ENCODE measurements at places on chromosomes 2 and 18. TPM values are rescaled to one million over a fixed set of nuclear protein-coding genes. Genes with fewer than 3 reads are reported as not detected.

DNA sequence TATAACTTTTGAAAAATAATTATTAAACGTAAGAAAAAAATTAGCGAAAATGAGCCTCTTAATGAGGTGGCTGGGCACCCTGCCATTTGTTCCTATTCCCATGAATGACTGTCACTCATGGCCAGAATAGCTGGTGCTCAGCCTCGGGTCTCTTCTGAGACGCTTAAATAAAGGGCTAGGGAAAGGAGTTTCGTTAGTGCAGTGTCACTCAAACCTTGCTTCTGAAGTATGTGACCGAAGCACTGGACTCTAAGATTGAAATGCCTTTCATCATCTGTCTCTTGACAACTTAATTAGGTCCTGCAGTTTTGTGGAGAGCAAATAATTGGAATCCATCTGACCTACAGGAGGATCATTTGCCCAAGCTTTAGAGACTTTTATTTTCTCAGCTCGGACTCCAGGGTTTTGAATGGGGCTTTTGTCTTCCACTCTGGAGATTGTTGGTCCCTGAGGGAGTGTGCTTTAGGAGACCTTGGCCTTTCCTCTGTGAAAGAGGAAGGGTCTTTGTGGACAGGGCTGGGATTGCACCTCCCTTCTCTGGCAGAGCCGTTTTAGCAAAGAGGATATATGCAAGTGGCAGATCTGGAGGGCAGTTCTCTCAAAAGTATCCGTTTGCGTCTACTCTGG, 42.3 kb upstream of the FHOD3 start:
- DNase-seq: no peak

DNA sequence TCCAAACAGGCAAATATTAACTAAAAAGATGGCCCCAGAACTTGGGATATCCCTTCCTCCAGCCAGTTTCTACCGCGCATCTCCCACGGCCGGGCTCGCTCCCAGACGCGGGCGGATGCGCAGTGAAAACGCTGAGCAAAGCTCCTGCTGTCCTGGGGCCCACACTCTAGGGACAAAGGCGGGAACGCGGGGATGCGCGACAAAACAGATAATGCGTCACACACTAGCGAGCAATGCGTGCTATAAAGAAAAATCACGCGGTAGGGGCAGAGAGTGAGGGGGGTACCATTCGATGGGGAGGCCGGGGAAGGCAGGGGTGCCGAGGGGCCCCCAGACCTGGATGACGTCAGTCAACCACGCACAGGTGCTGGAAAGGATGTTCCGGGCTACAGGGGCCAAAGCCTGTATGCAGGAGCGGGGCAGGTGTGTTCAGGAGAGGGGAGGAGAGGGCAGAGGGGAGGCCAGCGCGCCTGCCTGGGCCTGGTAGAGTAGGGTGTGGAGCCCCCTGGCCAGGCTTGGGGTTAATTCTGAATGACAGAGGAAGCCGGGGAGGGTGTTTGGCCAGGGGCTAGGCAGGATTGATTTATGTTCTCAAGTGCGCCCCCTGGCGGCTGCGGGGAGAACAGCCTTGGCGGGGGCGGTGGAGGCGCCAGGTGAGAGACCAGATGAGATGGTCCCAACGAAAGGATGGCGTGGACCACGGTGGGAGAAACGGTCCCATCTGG, 14.9 kb upstream of the ITM2C start:
- peak; percentile 45 for DNase-seq

DNA sequence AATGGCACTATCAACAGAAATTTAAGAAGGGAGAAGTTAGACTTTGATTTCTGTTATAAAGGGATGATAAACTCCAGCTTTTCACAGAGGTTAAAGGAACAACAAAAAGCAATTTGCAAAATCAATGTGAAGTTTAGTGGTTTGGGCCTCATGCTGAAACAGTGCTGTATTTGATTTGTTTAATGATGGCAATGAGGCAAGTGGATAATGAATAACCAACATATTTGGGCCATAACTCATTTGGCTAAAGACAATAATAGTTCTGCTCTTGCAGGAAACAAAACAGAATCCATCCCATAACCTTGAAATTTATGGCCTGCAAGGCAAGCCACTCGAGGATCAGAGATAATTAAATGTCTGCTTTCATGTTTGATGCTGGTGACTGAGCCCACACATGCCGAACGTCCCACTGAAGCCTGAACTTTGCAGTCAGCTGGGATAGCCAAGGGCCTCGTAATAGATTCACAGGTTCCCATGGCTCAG, 56.5 kb downstream of the TPGS2 start:
- DNase-seq: no peak

DNA sequence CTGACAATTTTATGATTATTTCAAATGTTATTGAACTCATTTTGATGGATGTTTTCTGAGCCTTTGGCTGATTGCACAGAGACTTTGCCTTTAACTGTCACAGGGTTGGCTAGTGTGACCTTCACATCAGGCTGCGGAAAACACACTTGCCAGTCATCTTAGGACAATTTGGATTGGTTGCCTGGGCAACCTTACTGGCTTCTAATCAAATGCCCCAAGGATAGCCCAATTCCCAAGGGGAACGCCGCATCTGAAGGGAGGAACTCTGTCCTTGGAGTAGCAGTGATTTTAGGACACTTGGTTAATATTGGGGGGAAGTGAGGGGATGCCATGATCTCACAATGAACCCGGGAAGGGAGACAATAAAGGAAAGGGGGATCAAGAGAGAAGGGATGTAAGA, 29.5 kb downstream of the OSBPL6 start:
- DNase-seq: no peak

DNA sequence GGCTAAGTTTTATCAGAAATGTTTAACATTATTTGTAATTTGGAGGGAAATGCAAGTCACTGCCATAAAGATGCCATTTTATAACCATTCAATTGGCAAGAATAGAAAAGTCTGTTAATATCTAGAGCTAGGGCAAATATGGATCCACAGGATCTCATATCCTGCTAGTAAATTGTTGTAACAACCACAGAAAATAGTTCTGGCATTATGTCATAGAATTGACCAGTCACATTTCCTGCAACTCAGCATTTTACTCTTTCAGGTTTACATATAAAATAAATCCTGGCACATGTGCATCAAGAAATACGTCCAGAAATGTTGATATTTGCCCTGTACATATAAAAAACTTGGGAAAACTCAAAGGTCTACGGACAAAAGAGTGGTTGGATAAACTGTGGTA, 32.9 kb downstream of the OSBPL6 start:
- peak; percentile 47 for DNase-seq

- DNase-seq: no peak
Observed at GRCh38 chr2:43033466-43034241, 192.8 kb downstream of the ZFP36L2 start.

DNA sequence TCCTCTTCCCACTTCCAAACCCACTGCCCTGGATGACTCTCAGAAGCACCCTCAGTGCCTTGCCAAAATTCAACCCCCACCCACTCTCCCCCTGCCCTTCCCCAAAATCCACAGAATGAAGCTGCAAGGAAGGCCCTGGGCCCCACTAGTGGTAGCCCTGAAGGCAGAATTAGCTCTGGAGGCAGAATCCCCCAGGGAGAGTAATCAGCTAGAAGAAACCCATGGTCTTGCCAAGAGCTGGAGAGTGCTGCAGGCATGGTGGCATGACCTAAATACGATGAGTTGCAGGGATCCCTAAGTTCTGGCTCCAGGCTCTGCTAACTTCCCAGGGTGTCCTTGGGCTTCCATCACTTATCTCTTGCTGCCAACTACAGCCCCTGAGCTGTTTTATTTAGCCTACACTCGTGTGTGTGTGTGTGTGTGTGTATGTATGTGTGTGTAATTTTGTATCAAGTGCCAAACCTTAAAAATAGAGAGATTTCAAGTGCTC, 7.9 kb downstream of the GAD1 start:
- DNase-seq: no peak

DNA sequence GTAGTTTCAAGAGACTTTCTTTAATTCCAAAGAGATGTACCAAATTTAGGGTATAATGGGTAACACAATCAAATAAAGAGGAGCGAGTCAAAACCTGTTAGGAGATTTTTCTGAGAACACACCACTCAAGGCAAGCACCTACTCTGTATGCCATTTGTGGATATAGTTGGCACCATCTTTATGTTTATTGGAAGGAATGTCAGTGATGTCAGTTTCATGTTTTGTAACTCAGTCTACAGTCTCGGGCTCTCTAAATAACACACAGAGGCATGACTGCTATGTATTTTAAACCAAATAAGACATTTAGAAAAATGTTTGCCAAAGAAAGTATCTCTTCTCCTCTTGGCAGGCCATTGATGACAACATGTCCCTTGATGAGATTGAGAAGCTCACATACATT, 59.7 kb downstream of the CPS1 start:
- DNase-seq: no peak

- no peak for DNase-seq
Observed at GRCh38 chr2:61016392-61017002, 1.0 kb upstream of the PEX13 start.

DNA sequence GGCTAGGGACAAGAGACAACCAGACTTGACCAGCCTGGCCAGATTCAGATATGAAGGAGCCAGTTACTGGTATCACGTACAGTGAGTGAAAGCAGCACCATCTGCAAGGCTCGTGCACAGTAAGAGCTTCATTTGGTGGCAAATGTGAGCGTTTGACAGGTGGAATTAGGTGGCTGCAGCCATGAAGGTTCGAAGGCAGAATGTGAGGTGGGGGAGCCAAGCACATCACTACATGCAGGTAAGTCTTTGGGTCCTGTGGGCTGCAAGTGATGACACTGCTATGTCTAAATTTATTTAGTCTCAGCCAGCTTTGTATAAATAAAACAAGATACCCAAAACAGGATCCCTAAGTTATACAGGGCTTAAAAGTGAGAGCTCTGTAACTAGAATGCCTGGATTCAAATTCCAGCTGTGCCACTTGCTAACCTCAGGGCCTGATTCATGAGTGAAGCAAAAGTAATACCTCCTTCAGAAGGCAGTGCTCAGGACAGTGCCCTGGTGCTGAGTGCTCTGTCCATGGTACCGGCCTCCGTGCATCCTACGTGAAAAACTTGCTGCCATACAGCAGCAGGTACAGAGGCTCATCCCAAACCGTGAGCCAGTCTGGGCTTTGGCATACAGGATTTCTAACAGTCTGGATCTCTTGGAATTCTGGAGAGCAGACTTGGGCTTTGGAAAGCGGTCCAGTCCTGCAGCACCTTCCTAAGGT, 18.6 kb downstream of the DDX18 start:
- DNase-seq: no peak

- DNase-seq: peak; percentile 84
Observed at GRCh38 chr2:223465793-223466192, 136.4 kb downstream of the SCG2 start.

DNA sequence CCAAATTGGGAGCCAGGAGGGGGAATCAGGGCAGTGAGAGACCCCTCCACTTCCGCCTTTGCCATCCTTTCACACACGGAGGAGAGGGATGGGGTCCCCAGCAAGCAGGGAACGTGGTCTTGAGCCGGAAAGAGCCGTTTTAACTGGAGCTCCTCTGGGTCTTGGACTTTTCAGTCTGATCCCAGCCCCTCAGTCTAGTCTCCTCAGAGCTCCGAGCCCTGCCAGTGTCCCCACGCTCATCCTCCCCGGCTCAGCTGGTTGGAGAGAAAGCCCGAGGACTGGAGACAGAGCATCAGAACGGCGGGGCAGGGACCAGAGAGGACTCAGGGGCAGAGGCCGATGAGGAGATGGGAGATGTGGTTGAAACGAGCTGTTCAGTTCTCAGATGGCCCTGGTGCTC, 26.1 kb upstream of the OTOF start:
- no peak for DNase-seq

- no peak for DNase-seq
Observed at GRCh38 chr18:31586616-31587015, 5.1 kb upstream of the TTR start.

DNA sequence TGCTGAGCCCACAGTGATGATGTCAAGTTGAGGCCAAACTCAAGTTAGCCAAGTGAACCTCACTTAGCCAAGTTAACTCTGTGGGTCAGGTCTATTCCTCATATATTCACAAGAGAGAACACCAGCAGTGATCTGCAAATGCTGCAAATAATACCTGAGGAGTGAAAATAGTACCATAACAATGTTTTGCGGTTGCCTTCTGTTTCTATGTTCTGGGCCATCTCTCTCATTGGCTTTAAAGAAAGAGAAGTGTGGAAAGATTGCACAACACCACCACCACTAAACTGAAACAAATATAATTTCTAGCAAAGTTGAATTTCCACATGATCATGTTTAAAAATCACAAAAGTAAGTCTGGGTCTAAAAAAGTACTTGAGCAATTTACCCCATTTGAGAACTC, 211.1 kb upstream of the GALNT5 start:
- no peak for DNase-seq

- no peak for DNase-seq
Observed at GRCh38 chr18:77248873-77249568, 627 bp upstream of the GALR1 start.

- no peak for DNase-seq
Observed at GRCh38 chr2:233117811-233118647, 57.9 kb downstream of the INPP5D start.

- no peak for DNase-seq
Observed at GRCh38 chr2:121094845-121095244, 190.2 kb downstream of the TFCP2L1 start.

DNA sequence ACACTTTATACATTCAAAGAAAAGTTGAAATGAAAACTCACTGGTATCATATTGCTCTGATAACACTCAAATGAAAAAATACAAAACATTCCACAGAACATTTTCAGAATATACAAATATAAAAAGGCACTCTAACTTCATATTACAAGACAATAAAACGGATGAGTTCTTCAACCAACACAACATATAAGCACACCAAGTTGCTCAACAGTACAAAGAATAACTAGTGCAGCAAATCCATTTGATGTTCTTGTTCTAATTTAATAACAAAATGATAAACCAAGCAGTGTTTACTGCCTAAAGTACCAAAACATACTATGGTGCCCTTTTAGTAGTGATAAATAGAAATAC, 60.8 kb upstream of the PGAP1 start:
- no peak for DNase-seq

DNA sequence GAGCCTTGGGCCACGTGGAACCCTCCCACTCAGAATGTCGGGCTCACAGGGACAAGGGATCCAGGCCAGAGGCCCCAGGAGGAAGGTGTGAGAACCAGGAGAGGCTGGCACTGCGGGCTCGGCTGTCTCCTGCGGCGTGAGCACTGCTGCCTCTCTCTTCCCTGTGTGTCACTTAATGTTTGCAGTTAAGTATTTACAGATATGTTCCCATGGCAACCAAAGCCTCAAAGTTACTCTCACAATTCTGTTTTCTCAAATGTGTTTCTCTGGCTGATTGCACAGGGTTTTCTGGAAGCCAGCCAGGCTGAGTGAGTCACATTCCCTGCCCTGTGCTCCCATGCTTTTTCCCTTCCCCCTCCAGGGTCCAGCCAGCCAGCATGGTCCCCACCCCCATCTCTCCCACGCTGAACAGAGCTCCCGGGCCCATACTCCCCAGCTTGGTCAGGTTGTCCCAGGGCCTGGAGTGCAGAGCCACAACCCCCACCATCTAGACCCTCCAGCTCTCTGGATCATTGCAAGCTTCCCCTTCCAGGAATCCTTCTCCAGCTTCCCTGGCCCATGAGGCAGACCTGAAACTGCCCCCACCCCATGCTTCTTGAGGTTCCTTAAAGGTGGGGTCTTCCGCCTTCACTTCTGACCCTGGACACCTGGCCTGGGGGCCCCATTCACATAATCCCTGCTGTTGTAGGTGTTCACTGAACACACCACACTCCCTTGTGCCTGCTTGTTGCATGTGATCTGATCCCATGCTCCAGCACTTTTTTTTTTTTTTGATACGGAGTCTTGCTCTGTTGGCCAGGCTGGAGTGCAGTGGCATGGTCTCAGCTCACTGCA, 265.9 kb downstream of the CELF4 start:
- peak; percentile 97 for DNase-seq

The ASAP2 gene
- 29.8 TPM for total RNA-seq

The ABCB11 gene
- not detected for total RNA-seq

The TNFAIP6 gene
- not detected for total RNA-seq

The ECEL1 gene
- not detected for total RNA-seq

The C2orf66 gene
- under 0.01 TPM for total RNA-seq

The NOL4 gene
- not detected for total RNA-seq

The ANKRD23 gene
- total RNA-seq: 1.1 TPM

The ABCA12 gene
- not detected for total RNA-seq

Measured in dermis microvascular lymphatic vessel endothelial cell (primary cell).